ENCODE measurements at places on chromosomes 2 and 18.

DNA sequence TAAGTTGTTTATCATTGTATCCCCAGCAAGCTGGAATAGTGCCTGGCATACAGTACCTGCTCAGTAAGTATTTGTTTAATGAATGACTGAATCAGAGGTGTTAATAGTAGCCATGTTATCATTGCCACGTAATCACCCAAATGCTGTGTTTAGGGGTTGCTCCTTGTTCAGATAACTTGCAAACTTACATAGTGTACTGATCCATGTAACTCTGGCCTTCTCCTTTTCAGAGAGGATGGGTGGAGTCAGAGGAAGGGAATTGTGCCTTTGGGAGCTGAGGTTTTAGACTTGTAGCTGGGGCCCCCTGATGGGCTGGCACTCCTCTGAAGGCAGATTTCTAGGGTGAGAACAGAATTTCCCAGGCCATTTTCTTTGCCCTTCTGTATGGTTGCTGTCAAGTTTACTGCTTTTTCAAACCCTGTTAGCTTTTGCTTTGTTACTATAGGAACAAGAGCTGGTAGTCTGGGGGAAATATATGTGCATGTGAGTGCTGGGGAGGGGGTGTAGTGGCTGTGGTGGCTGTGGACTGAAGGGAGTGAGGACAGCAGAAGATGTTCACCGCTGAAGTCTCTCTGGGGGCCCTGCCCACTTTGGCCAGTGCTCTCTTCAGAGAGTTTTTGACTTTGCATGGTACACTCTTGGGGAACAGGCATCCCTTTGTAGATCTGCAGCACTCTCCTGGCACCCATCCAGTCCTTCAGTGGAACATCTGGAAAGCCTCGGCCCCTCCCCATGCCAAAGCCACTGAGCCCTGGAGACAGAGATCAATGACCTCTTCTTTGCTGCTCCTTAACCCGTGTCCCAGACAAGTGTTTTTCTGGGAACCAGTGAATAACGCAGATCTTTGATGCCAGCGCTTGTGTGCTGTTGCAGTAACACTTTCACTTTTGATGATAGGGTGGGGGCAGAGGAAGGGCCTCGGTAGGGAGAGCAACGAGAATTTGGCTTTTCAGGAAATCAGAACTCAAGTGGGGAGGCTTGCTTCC is 209.0 kb downstream of the PRKCE start:
- DNase-seq = no peak

DNA sequence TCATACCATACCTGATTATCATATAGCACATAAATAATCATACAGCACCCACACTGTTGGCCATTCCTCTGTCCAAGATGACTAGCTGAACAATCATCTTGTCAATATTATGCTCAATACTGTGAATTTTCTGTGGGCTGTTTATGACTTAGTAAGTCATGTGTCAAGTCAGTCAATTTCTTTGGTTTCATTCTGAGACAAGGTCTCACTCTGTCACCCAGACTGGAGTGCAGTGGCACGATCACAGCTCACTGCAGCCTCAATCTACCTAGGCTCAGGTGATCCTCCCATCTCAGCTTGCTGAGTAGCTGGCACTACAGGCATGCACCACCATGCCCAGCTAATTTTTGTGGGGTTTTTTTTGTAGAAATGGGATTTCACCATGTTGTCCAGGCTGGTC is 5.7 kb downstream of the MCM6 start:
- no peak for DNase-seq

DNA sequence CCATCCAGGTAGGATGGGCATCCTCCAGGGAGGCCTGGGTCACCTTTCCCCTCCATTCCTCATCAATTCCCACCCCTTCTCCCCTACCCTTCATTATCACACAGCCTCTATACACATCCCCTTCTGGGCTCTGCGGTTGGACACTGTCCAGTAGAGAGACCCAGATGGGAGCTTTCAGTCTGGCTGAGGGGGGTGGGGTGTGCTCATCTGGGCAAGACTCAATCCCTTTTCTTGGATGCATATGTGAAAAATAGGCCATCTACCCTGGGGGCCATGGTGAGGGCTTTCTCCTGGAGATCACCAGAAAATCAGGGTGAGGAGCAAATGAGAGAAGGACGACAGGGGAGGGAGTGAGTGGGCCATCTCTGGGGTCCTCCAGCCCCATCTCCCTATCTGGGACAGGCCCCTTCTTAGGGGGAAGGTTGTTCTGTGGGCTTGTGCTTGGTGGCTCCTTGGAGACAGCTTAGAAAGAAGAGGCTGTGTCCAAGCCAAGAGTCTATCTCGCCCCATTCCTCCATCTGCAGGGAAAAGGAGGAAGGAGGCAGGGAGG is 160.1 kb downstream of the DYSF start:
- no peak for DNase-seq

- DNase-seq = no peak
Measured at GRCh38 chr2:216774620-216775019, 79.3 kb upstream of the IGFBP5 start.

DNA sequence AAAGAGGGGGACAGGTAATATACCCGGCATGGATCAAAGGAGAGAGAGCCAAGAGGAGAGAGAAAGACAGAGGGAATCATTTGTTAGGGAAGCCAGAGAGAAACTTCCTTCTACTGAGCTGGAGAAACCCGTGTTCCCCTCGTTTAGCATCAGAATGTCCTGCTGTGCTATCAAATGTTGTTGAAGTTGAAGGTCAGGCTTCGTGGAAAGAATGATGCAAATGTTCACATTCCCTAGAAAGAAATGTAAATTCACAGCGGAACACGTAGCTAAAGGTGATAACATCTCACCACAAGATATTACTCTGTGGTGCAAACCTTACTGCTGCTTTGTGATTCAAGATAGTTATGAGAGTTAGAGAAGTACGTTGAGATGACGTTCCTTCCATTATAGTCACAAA is 258.1 kb downstream of the LNPK start:
- DNase-seq = no peak

DNA sequence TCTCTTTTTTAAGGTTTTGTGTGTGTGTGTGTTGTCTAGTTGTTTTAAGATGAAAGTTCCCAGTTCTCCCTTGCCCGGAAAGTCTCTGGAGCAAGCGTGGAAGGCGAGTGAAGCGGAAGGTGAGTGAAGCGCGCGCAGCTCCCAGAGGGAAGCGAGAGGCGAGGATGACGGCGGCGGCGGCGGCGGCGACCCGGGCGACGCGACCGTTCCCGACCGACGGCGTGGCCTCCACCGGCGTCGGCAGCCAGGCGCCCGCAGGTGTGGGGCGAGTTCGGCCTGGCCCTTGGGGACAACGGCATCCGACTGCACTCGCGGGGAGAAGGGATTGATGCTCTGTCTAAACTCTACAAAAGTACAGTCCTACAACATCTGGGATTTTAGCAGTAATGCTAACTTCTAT is 321.9 kb downstream of the CELF4 start:
- DNase-seq = no peak

DNA sequence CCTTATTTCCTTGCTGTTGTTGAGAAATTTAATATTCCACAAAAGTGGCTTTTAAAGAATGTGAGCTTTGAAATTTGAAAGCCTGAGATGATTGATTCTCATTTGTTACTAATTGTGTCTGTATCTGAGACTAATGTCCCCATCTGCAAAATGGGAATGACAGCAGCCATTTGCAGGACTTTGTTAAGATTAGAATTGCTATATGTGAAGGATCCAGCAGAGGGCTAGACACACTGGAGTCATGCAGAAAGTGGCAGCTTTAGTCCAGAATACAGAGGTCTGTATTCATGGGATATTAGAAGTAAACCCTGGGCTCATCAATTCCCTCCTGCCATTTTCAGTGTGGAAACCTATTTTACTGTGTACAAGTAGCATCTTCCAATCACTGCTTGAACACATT is 296.5 kb upstream of the GYPC start:
- DNase-seq = no peak

- DNase-seq = no peak
Measured at GRCh38 chr2:82256288-82256687, 1951.7 kb upstream of the LRRTM1 start.

- no peak for DNase-seq
Measured at GRCh38 chr2:39492095-39492590, 55.1 kb upstream of the MAP4K3 start.

DNA sequence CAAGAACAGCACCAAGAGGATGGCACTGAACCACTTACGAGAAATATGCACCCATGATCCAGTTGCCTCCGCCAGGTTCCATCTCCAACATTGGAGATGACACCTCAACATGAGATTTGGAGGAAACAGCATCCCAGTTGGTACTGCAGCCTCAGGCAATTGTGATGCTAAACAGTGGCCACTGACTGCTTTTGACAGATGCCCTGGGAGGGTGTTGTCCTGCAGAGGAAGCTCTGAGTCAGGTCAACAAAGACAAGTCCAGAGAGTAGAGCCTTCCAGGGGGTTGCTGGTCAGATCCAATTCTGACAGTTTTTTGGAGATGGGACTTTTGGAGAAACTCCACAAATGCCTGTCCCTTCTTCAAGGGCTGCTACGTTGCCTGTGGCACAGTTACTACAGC is 82.4 kb downstream of the SNTG2 start:
- DNase-seq = no peak

DNA sequence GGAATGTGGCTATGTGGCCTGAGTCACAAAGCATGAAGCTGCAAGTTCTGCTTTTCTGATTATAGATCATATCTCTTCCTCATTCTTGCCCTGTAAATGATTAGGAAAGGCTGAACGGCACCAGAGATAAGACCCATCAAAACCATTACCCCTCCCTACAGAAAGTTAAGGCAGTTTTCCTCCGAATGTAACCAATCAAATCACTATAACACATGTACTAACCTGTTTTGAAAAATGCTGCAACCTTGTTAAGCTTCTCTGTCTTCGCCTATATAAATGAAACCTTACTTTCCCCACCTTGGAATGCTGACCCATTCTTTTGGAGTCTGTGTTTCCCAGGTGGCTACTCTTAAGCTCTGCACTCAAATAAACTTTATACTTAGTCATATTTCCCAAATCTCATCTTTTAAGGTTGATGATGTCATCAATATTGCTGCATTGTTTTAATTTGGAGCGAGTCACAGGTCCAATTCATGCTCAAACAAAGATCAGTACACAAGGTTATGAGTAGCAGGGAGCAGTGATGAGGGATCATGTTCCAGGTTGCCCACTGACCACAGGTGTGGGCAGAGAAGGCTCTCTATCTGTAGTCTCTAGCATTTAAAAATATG is 662.3 kb downstream of the IRS1 start:
- no peak for DNase-seq

DNA sequence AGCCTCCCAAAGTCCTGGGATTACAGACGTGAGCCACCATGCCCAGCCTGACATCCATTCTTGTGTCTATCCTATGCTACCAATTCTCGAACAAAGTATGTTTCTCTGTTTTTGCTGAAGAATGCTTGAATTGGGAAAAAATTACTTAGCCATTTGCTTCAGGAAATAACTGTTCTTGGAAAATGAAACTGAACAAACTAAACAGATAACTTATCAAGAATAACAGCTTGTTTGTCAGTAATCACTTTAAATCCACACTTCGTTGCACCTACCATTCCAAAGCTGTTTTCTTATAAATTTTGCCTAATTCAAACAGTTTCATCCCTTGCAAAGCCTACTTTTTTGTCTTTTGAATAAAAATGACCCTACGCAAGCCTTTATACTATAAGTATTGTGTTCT is 672.9 kb downstream of the SUCLG1 start:
- no peak for DNase-seq

DNA sequence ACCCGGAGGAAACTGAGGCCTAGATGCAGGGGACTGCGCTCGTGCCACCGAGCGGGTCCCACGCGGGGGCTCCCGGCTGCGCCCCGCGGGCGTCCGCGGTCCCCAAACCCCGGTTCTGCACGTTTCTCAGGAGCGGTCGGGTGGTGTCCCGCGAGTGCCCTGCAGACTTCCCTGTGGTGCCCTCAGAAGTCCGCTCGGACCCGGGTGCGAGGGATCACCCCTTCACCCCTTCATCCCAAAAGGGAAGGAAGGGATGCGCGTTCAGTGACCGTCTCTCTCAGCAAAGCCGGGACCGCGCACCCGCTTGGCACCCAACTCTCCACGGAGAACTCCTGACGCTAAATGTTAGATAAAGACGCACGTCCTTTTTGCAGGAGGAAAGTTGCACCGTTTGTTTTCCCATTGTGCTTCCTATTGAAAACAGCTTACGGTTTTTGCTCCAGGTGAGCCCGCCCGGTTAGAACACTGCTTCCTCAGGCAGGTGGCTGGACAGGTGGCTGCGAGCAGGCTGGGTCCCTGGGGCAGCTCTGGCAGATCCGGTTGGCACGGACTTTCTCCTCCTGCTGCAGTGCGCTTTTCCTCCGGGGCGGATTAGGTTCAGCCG is 779 bp downstream of the DGKD start:
- no peak for DNase-seq

GRCh38 chr2:73268830-73269685 is 15.2 kb downstream of the FBXO41 start:
- DNase-seq = peak; percentile 54

- DNase-seq = no peak
Measured at GRCh38 chr18:3603421-3604234, 153.7 kb downstream of the TGIF1 start.

GRCh38 chr18:73009691-73010090 is 141.9 kb upstream of the NETO1 start:
- DNase-seq = no peak

DNA sequence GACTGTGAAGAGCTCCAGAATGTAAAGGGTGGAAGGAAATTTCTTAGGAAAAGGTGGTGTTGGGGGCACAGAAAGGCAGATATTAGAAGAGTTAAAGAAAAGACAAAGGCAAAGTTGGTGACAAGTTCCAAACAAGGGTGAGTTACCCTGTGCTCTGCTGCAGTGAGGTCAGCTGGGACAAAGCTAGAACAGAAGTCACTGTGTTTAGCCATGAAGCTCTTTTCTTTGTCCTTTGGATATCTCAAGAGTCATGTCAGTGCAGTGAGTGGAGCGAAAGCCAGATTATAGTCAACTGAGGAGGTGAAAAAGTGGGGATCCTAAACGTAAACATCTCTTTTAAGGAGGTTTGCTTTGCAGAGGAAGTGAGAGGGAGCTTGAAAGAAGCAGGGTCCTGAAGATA is 187.8 kb upstream of the ALPP start:
- no peak for DNase-seq

- no peak for DNase-seq
Measured at GRCh38 chr2:163132850-163133249, 294.3 kb upstream of the KCNH7 start.

- DNase-seq = no peak
Measured at GRCh38 chr2:9113916-9114315, 92.7 kb upstream of the ASAP2 start.

Data from T follicular helper cell (primary cell).